Endothelial cell of umbilical vein (primary cell): ENCODE measurements at places on chromosomes 2 and 18. TPM values are rescaled to one million over a fixed set of nuclear protein-coding genes. Genes with fewer than 3 reads are reported as not detected.
A peak's percentile ranks its signal among the peaks of the same experiment; 100 is the strongest.

- no peak for DNase-seq
Observed at GRCh38 chr2:8714283-8714682, 32.4 kb downstream of the ID2 start.

- no peak for DNase-seq
Observed at GRCh38 chr2:178264211-178264610, 69.9 kb downstream of the OSBPL6 start.

- no peak for DNase-seq
Observed at GRCh38 chr2:54058449-54058848, 57.0 kb upstream of the ACYP2 start.

C2orf80 gene
- polyA plus RNA-seq, result not detected in 2 replicates

GRCh38 chr2:178521304-178522150 lies 41.3 kb downstream of the PLEKHA3 start:
- no peak for DNase-seq

DPP10 gene
- not detected in 2 replicates for polyA plus RNA-seq

DNA sequence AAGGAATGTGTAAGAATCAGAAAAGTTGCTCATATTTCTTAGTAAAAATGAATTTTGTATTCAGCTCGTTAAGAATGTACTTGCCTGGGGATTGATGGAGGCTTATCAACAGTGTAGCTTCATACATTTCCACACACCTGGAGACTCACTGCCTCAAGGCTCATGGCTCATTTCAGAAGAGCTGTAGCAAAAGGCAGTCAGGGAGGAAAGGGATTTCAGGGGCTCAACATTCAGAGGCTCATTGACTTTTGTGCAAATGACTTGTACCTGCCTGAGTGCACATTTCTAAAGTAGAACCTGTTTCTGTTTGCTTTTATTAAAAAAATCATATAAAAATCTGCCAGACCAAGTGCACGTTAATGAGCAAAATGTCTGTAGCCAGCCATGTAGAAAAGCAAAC lies 304.4 kb downstream of the KCNS3 start:
- no peak for DNase-seq

LOXHD1 gene
- polyA plus RNA-seq, result 0.02 TPM in 1 of 2 replicates, not detected in the other

- DNase-seq, result no peak
Observed at GRCh38 chr18:22698711-22699110, 234.4 kb upstream of the RBBP8 start.

PUS10 gene
- polyA plus RNA-seq, result 2.7 and 3.7 TPM in 2 replicates

GRCh38 chr2:203451011-203451410 lies 84.1 kb downstream of the RAPH1 start:
- DNase-seq, result no peak

UGGT1 gene
- 23.4 and 27.6 TPM in 2 replicates for polyA plus RNA-seq

KYNU gene
- polyA plus RNA-seq, result 0.04 TPM in 1 of 2 replicates, not detected in the other

PPP1R1C gene
- polyA plus RNA-seq, result 0.18 and 0.26 TPM in 2 replicates

GRCh38 chr2:114537777-114538176 lies 95.3 kb downstream of the DPP10 start:
- DNase-seq, result no peak

GRCh38 chr2:238378230-238379095 lies 48.3 kb upstream of the ASB1 start:
- DNase-seq, result no peak

TBR1 gene
- 0.05 and 0.14 TPM in 2 replicates for polyA plus RNA-seq

GRCh38 chr2:147181351-147182029 lies 663.3 kb upstream of the ACVR2A start:
- DNase-seq, result no peak

- no peak for DNase-seq
Observed at GRCh38 chr2:1584691-1585485, 159.4 kb downstream of the PXDN start.

- no peak for DNase-seq
Observed at GRCh38 chr2:177535958-177536504, 143.5 kb downstream of the AGPS start.

DNA sequence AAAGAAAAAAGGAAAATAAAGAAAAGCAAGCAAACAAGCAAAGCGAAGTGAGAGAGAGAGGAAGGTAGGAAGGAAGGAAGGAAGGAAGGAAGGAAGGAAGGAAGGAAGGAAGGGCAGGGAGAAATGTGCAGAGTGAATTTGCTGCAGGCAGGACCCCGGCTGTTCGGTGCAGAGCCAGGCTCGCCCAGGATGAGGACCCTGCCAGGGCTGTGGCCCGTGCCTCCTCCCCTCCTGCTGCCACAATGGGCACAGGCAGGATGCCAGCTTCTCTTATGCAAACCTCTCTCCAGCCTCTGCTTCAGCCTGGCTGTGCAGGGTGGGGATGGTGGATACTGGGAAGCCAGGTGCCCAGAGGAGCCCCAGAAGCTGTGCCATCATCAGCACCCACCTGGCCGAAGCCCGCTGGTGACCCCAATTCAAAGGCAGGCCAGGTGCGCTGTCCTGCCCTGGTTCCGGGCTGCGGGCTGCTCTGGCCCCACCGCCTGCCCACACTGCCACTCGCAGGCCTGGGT lies 3.2 kb downstream of the GPR17 start:
- no peak for DNase-seq

GRCh38 chr2:217365656-217366055 lies 505.8 kb upstream of the TNP1 start:
- no peak for DNase-seq

BOLL gene
- polyA plus RNA-seq, result not detected in 2 replicates

GRCh38 chr18:37967261-37967660 lies 401.7 kb upstream of the CELF4 start:
- no peak for DNase-seq

- peak; percentile 83 for DNase-seq
Observed at GRCh38 chr2:177147093-177147694, 65.4 kb upstream of the HNRNPA3 start.

DNA sequence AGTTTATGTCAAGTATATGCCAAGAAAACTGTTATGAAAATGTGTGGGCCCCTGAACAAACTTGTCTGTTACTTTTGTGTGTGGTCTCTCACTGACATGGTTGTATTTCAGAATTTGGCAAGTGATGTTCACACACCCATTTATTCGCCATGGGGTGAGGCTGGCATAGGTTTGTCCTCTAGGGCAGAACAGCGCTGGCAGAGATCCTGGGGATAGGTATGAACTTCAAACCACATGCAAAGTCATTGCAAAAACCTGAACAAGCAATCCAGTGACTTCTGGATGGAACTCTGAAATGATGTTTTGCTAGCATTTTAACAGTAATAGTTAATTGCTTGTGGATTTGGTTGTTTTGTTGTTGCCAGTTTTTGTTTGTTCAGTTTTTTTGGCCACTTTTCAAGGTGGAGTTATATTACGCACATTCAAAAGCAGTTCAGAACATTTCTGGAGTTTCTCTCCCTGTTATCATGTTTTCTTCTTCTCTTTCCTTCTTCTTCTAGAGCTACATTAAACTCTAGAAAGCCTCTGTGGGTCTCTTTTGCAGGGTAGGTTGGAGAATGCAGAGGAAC lies 78.5 kb downstream of the MDH1 start:
- no peak for DNase-seq

DNA sequence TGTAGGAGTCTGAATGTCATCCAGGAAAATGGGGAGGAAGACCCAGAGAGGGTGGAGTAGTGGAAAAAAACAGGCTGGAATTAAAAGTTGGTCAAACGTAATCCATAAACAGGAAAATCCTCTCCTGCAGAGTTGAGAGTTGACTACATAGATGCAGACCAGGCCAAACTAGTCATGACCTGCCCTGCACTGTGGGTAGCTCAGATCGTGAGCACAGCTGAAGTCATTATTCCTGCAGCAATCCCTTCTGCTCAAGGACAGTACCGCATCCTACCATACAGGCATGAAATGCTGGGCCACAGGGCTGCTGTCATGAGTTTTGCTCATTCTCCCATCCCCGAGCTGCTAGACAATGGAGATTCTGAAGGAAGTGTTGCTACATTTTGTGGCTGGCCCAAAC lies 352.2 kb downstream of the EN1 start:
- no peak for DNase-seq

DNA sequence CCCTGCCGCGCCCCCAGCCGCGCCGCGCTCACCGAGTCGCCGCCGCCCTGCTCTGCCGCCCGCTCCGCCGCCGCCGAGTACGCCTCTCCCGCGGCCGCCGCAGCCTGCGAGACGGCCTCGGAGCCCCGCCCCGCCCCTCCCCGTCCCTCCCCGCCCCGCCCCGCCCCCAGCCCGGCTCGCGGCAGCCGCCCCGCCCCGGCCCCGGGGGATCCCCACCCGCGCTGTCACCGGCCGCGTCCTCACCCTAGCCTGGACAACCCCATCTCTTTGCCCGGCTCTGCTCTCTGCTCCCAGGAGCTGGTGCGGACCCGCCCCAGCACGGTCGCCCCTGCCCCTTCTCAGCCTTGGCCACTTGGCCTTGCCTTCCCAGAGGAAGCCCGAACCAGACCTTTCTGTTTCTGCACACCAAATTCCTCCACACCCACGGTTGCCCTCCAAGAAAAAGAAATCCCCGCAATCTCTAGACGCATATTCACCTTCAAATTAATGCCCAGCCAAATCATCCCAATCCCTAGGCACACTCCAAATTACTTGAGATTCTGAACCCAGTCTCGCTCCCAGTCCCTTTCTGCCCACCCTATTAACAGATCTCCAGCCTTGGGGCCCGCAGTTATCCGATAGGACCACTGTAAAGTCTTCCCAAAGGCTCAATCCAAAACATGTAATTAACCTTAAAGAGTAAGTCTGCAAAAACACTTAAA lies at the start of gene CYRIA:
TSS of gene CYRIA (minus strand) at position 87 of the 701 bp plus-strand sequence. CDS start 77,715 bp downstream, outside the sequence.
- DNase-seq, result no peak
